ENCODE measurements at places on chromosomes 5 and 9.

DNA sequence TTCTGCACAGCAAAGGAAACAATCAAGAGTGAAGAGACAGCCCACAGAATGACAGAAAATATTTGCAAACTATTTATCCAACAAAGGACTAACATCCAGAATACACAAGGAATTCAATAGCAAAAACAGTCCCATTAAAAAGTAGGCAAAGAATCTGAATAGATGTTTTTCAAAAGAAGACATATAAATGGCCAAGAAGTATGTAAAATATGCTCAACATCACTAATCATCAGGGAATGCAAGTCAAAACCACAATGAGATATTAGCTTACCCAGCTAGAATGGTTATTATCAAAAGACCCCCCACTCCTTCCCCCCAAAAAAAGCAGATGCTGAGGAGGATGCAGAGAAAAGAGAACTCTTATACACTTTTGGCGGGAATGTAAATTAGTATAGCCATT, 13.4 kb upstream of the OR13C8 start:
- DNase-seq, result no peak

DNA sequence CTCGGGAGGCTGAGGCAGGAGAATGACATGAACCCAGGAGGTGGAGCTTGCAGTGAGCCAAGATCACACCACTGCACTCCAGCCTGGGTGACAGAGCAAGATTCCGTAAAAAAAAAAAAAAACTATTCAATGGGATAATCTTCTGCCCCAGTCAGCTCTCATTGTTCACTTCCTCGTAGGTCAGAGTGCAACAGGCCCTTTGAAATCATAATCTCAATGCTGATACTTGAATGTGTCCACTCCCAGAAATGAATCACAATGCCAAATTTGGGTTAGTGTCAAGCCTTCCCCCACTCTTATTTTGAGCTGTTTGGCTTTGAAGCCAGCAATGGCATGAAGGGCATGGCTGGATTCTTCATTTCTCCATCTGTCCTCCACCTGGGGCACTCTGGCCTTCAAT, 610.3 kb upstream of the KLF4 start:
- DNase-seq, result no peak

DNA sequence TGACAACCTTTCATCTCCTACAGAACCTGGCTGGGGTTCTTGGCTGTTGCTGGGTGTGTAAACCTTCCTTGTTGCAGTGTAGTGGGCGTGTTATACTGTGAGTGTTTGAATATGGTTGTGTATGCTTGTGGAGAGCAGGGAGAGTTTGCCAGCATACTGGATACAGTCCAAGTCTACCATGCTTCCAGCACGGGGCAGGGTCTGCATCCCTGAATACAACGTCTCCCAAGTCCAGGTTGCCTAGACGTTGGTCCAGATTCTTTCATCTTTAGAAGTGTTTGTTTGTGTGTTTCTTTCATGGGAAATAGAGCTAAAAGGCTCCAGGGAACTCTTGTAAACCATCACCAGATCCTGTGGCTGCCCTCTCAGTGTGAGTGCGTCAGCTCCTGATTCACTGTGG, 46.4 kb downstream of the SYK start:
- DNase-seq, result no peak

- no peak for DNase-seq
These were observed 212.3 kb upstream of the RORB start for GRCh38 chr9:74284581-74285450.

DNA sequence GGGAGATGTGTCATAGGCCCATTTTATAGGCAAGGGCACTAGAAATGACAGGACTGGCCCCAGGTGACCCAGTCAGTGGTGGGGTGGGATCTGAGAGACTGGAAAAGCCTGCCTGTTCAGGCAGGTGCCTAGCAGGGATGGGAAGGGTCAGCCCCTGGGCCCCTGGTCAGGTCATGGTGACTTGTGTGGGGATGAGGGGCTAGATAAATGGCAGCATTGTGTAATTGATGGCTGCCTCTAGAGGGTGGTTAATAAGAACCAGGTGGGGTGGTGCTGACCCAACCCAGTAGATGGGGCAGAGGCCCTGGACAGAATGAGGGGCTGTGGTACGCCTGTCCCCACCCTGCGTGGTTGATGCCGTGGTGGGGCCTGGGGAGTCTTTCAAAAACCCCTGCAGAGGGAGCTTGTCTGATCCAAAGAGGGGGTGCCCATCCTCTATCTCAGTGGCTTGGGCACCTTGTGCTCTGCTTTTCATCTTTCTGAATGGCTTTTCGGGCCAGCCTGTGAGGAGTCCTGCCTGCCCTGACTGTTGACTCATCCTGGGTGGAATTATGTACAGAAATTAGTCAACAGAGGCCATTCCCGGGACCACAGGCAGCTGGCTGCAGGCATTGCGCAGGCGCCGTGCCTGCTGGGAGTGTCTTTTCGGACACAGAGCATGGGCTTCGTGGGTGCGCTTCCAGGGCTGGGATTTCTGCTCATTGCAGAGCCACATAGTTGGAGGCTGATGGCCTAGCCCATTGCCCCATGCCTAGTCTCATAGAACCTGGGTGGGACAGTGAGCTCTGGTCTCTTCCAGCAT, 93.6 kb upstream of the PITX1 start:
- no peak for DNase-seq

- no peak for DNase-seq
These were observed 19.6 kb downstream of the TJP2 start for GRCh38 chr9:69193685-69194032.

GRCh38 chr9:107638521-107639310, 149.1 kb upstream of the KLF4 start:
- DNase-seq, result no peak

DNA sequence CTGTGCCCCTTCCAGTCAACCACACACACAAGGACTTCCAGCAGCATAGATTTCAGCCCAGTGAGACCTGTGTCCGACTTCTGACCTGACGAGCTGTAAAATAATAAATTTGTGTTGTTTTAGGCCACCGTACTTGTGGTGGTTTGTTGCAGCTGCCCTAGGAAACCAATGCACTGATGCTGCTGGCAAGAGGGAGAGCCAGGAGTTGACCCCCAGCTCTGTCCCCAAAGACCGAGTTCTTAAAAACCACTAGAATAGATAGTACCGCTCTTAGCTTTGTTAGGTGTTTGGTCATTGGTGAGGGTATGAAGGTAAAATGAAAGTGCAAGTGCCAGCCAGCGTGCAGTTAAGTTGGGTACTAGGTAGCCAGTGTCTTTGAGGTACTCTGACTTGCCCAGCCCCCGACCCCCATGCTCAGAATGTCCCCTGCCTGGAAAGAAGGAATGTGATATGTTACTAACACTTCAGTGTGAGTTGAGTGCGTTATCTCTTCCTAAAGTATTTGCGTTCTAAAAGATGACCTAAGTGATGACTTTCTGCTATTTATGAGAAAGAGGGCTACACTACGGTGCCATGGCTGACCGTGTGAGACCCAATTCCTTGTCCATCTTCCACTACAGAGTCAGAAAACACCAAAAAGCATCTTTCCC, 185.6 kb downstream of the AOPEP start:
- DNase-seq, result no peak

Measured in stimulated activated CD8-positive, alpha-beta memory T cell treated with anti-CD3 and anti-CD28 coated beads, Interleukin-4, amount 100 ng/mL, for 1 hour (primary cell).